Left renal cortex interstitium (tissue), 4 donors: ENCODE measurements at places on chromosomes 3 and 15.

- DNase-seq = no peak
Observed at GRCh38 chr15:33807665-33808064, 160.6 kb upstream of the CHRM5 start.

GRCh38 chr15:25236143-25236860 lies 202.5 kb downstream of the UBE3A start:
- DNase-seq = no peak

DNA sequence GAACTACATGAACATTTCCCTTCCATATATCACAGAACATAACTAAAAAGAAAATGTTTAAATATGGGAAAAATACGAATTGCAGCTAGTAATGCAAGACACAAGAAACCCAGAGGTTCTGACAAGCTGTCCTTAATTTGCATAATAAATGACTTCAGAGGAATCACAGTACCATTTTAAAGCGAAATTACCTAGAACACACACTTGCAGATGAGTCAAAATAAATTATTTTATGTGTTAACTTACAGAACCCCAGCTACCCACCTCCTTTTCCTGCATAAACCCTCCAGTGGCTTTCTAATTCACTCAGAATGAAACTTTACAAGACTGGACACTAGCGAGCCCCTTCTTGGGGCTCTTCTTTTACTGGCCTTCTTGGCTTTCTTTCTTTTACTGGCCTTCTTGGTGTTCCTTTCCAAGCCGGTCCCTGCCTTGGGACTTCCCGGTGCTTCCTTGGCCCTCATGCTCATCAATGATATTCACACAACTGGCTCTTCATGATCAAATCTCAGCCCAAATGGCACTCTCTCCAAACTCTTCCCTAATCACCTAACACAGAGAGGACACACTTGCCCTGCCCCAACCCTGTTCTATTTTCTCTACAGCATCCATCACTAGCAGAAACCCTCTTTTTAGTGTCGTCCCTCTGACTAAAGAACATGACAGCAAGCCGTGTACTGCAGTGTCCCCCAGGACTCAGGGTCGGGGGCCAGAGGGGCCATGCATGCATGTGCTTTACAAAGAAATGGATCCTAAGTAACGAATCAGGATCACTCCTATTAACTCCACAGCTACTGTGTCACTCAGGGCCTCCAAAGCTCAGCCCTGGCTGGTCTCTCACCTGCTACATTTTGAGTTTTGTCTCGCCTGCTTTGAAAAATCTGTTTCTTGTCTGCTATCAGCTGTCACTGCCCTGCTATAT lies 4.8 kb downstream of the CHSY1 start:
- DNase-seq = no peak

- no peak for DNase-seq
Observed at GRCh38 chr3:128320551-128321340, 145.9 kb downstream of the DNAJB8 start.

DNA sequence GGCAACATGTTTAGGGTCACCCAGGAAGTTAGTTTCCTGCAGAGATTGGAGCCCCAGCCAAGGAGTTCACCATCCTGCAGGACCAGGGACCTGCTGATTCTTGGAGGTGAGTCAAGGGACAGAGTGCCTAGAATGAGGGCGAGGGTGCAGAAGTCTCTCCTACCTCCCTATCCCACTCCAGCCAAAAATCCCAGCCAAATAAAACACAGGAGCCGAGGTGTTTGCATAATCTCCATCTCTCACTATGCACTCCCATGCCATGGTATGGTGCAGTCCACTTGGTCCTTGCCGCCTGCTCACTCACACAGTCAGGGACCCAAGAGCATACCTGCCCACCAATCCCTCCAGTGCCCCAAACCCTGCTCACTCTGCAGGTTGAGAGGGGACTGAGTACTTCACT lies 294.2 kb downstream of the UACA start:
- DNase-seq = no peak

DNA sequence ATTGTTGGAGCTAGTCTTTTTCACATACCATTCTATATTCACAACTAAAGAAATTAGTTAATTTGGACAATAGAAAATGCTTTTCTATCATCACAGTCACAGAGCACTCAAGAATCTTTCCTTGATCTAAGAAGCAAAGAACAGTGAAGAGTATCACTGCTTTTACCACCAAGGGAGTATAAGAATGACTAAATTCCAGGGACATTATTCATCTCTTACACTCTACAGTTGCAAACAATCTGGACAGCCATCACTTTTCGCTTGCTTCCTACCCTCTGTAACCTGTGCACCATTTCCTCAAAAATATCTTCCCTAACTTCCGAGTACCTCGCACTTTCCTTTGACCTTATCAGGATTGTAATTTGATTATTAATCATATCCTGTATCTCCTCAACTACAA lies 359.5 kb upstream of the TMCO5A start:
- DNase-seq = no peak

GRCh38 chr15:65411465-65412071 lies 11.2 kb downstream of the IGDCC4 start:
- no peak for DNase-seq

DNA sequence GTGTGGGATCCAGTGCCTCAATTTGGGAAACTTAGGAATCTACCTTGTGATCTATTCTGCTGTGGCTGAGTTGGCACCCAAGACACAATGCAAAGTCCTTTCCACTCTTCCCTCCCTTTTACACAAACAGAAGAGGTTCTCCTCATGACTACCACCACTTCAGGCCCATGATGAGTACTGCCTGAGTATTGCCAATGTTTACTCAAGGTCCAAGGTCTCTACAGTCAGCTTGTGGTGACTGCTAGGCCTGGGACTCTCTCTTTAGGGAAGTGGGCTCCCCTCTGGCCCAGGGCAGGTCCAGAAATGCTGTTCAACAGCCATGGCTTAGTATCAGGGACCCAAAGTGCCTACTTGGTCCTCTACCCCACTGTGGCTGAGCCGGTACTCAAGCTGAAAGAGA lies 56.8 kb upstream of the PEX5L start:
- no peak for DNase-seq

DNA sequence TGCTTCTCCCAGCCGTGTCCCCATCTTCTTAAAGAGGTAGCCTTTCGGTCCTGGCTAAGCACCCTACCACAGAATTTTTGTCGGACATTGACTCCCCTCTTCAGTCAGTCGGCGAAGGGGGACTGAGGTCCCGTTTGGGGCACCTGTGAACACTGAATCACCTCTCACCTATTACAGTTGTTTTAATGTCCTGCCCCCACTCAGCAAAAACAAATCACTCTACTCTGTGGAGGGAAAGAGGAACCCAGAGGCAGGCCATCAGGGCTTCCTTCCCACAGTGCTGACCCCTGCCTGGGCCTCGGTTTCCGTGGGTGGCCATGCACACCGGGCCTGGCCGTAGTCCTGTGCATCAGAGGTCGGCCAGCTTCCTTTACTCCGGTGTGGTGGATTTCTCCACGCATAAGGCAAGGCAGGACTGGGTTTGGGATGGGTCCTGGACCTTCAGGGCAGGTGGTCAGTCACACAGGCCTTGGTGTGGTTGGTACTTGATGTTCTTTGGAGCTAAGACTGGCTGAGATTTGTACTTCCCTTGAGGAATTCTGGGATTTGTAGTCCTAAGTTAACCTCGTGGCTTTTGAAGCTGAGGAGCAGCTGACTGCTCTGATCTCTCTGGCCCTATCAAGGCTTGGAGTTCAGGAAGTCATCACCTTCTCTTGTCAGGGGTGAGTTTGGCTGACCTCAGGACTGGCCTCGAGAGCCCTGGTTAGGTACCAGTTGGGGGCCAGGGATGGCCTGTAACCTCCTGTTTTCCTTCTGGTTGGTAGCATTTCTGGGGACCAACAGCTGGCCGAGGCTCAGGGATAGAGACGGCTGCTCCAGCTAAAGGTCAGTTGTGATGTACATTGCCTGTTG lies 627 bp upstream of the FAM131A start:
- no peak for DNase-seq

GRCh38 chr15:65833501-65834205 lies 35.6 kb upstream of the RAB11A start:
- no peak for DNase-seq

GRCh38 chr3:165404357-165405027 lies 208.3 kb upstream of the SLITRK3 start:
- no peak for DNase-seq

GRCh38 chr15:34591306-34591705 lies 7.9 kb upstream of the GOLGA8B start:
- no peak for DNase-seq

DNA sequence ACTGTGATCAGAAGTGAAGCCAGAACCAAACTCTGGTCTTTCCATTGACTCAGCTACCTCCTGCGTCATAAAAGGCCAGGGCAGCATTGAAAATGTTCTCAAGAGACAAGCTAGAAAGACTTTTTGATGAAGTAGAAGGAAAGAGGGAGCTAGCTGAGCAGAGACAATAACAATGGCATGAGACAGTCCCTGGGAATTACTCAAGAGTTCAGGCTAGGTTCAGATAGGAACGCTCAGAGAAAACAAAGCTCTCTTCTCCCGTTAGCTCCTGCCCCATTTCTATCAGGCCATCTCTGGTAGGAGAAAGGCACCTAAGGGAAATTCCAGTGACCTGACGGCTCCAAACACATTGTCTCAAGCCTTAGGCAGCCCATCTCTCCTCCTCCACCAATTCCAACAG lies 7.0 kb upstream of the OXTR start:
- DNase-seq = no peak

GRCh38 chr15:89648106-89649012 lies 6.9 kb downstream of the KIF7 start:
- no peak for DNase-seq

DNA sequence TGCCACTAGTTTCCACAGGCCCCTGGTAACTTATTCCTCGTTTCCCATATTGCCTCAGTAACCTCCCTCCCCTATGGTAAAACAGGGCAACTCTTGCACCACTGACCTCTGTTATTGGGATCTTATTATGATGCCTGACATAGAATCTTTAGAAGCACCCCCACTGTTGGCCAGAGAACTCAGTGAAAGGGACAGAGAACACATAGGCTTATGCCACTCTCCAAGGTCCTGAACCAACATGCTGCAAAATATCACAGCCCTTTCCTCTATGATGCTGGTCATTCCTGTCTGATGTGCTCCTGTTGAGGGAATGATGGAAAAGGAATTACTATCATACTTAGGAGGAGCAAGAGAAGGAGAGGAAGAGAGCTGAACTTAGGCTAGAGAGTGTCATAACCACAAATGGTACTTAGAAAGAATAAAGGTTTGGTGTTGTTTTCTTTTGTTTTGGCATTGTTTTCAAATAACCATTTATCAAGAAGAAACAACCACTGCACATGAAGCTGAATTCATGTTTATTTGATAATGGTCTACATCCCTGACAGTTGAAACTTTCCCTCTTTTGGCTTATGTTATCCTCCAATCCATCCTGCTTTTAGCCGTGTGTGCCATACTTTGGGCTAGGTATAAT lies 330.2 kb downstream of the EPHB1 start:
- peak; percentile 62 for DNase-seq

DNA sequence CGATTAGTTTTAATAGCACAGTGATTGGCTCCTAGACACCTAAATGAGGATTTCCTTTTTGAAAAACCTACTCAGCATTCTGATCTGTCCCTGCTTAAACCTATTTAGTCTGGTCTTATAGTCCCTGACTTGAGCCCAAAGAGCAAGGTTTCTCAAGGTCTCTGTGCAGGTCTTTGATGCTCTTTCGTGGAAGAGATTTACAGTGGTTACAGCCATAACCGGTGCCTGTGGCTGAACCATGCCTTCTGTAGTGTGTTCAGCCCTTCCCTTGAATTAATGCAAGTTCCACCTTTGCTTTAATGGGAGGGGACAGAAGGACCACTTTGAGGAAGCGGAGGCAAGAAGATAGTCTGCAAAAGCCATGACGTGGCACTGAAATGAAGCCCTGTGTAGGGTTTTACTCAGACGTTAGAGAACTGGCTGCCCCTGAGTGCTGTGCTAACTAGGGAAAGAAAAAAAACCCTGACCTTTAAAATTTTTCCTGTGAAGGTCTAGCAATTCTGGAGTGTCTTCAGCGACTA lies 43.0 kb downstream of the ZBTB38 start:
- no peak for DNase-seq

GRCh38 chr3:119831022-119831421 lies 49.1 kb downstream of the NR1I2 start:
- DNase-seq = no peak

DNA sequence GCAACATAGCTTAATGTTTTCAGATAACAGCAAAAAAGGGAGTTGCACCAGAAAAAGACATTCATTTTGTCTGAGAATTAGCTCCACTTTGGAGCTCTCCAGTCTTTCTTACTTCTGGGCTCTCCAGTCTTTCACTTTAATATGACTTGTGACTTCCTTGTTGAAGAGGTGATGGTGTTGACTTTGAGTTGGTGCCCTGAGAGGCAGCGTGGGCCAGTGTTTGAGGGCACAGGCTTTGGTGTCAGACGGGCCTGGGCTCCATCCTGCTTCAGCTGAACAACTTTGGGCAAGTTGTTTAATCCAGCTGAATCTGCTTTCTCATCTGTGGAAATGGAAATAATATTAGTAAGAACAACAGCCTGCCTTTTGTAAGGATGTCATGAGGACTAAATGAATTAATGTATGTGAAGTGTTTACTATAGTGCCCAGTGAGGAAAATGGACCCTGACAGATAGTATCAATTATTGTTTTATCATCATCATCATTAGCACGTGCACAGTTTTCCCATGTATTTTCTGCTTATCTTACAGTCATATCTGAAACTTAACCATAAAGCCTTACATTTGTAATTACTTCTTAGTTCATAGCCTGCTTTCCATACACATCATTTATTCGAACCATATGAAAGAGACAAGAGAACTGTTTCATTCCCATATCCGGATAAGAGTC lies 108.4 kb downstream of the PDE8A start:
- DNase-seq = no peak

- no peak for DNase-seq
Observed at GRCh38 chr3:86978111-86978551, 12.8 kb downstream of the VGLL3 start.

DNA sequence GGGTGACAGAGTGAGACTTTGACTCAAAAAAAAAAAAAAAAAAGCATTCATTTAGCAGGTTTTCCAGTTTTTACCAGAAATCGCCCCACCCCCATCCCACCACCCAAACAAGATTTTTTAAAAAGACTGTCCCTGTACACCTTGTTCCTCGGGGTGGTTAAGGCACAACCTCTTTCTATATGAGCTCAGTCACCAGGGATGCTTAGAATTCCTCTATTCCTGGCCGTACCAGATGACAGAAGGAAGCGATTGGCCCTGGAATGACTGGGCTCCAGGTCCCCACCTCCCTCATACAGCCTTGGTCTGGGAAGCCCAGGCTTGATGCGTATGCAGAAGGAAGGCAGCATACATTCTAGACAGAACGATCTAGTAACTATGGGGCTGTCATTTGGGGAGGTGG lies 25.6 kb downstream of the IDH2 start:
- DNase-seq = no peak

- no peak for DNase-seq
Observed at GRCh38 chr3:55486101-55486856, 827 bp downstream of the WNT5A start.

GRCh38 chr3:156728267-156728985 lies 54.0 kb downstream of the TIPARP start:
- DNase-seq = no peak
